ENCODE measurements at places on chromosomes 11 and 22. TPM values are rescaled to one million over a fixed set of nuclear protein-coding genes. Genes with fewer than 3 reads are reported as not detected.

GRCh38 chr11:48052183-48053044 is 72.1 kb downstream of the PTPRJ start:
- no peaks in the 10 kb centered on the region for H3K36me3 ChIP-seq
- H3K27me3 ChIP-seq: no peaks in the 10 kb centered on the region
- no peak overlapping the region for H3K4me3 ChIP-seq
- no peak for DNase-seq
- H3K4me1 ChIP-seq: peaks cover 24% of the 10 kb centered on the region
- no peak overlapping the region for H3K27ac ChIP-seq

GRCh38 chr22:40415531-40416266 is 45.3 kb downstream of the SGSM3 start:
- no peak overlapping the region for H3K4me3 ChIP-seq
- peaks cover 65% of the 10 kb centered on the region for H3K36me3 ChIP-seq
- no peak for DNase-seq
- H3K4me1 ChIP-seq: no peaks in the 10 kb centered on the region

IGF2 gene
- total RNA-seq: 63.1 TPM

- H3K36me3 ChIP-seq: no peaks in the 10 kb centered on the region
- DNase-seq: no peak
- H3K4me1 ChIP-seq: no peaks in the 10 kb centered on the region
- H3K27me3 ChIP-seq: no peaks in the 10 kb centered on the region
- H3K4me3 ChIP-seq: no peak overlapping the region
Observed at GRCh38 chr11:44901120-44901633, 49.5 kb downstream of the TP53I11 start.

All from sigmoid colon (tissue), 7 donors.